GM12892 (cell line): ENCODE measurements at places on chromosomes 6 and 20.

DNA sequence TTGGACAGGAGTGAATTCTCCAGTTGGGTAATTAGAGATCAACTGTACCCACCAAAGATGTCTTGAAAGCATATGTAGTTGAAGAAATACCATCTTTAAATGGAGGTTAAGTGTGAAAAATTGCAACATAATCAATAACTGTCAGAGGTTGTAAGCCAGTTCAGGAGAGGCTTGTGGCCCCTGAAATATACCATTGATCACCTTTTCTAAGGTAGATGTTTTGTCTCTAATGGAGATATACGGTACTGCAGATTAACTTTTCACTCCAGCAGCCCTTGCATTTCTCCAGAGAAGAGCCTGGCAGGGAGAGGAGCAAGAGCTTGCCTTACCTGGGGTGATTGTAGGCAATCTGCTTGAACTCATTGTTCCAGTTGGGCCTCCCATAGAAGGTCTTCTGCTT, 48.8 kb downstream of the NOX3 start:
- DNase-seq, result no peak

DNA sequence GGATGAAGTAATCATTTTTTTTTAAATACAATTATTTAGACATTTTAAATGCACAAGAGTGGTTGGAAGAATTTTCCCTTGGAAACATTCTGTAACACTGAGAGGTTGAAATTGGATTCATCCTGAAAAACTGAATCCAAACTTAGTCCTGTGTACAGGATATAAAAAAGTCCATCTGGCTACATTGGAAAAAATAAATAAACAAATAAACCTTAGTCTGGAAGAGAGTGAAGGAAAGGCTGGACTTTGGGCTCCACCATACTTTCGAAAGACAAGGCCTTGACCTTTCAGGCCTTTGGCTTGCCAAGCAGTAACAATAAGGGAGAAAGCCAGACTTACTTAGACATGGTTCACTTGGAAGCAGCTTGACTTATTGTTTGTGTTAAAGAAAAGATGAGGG, 664.3 kb downstream of the TENT5A start:
- no peak for DNase-seq

DNA sequence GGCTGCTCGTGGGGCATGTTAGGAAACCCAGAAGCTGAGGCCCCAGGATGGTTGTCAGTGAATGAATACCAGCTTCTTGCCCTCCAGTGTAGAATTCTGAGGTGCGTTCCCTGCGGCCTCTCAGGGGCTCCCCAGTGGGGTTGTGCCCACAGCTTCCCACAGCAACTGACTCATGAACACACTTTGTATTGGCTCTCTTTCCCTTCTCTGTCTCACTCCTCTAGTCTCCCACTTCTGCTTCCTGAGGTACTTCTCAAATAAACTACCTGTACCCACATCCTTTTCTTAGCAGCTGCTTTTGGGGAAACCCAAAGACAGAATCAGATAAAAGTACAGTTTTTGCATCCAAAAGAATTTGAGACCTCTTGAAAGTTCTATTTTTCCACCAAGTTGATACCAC, 107.7 kb upstream of the JAG1 start:
- no peak for DNase-seq

GRCh38 chr6:1665214-1665613, 55.5 kb downstream of the FOXC1 start:
- DNase-seq, result no peak

DNA sequence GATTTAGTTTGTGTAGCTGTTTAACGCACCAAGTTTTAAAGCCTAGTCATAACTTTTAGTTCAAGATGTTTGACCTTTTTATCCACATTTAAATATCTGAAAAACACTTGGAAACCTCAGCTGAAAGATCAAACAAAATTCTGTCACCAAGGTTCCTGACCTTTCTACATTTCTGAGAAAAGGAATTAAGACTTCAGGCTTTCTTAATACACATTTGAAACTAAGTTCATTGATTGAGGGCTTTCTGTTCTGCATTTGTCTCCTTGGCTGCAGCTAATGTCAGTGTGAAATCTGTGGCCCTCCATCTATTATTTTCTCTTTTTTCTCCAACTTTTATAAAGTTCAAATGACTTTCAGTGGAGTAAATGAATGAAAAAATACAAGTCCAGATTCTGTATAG, 22.7 kb upstream of the FBXL4 start:
- DNase-seq, result no peak

DNA sequence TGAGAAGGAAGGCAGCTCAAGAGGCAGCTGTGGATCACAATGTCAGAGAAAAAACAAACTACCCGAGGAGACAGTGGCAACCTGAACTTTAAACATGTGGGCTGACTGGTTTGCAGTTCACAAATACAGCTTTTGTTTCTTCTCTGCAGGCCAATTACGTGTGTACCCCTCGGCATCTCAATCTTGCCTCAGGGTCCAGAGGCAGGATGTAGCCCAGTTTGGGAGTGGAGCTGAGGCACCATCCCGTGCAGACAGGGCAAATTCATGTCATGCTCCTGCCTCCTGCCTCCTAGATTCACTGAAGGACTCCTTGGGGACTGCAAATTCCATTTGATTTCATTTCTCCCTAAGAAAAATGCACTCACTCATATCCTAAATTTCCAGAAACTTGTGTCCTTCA, 94.2 kb upstream of the KCNK16 start:
- DNase-seq, result no peak

DNA sequence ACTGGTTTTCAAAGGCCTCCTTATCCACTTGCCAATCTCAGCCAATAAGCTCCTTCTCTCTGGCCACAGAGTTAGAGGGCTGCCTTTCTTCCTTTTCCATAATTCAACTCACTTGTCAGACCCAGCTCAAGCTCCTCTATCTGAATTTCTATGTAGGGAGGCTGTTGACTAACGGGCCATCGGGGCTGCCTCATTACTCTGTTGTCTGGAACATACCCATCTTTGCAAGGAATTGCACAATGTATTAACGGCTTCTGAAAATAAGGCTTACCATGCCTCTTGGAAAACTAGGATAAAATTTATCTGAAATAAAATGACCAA, 28.5 kb upstream of the KIF6 start:
- DNase-seq, result no peak

DNA sequence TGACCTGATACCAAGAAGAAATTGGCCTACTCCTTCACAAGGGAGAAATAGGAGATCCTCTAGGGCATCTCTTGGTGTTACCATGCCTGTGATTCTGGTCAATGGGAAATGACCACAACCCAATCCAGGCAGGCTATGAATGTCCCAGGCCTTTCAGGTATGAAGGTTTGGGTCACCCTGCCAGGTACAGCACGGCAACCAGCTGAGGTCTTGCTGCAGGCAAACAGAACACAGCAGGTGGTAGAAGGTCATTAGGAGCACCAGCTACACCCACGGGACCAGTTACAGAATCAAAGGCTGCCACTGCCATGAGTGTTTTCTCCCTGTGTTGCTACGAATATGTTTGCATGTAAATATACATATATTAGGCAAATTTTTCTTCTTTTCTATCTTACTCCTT, 202.3 kb downstream of the ERMARD start:
- DNase-seq, result no peak

GRCh38 chr20:4443016-4443415, 278.7 kb upstream of the PRND start:
- DNase-seq, result no peak

DNA sequence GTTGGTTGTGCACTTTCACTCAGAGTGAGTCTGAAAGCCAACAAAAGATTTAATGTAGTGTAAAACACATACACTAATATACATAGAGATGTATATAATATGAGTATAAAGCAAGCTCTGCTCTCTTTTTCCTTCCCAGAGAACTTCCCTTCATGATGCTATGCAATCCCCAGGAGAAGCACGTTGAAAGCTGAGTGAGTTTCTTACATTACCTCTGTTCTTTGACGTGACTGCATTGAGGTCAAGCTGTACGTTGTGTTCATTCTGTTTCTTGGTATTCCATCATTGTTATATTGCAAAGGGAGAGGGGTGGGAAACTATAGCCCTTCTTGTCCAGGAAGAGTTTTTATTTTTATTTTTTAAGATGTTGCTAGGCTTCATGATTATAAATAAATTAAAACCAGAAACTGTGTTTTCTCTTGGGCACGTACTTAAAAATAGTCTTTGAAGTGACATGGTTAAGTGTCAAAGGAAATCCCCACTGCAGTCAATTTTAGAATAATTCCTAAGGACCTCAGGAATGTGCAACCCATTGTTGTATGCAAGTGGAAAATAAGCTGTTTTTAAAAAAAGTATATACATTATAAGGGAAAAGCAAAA, 651.0 kb downstream of the CD109 start:
- DNase-seq, result no peak

DNA sequence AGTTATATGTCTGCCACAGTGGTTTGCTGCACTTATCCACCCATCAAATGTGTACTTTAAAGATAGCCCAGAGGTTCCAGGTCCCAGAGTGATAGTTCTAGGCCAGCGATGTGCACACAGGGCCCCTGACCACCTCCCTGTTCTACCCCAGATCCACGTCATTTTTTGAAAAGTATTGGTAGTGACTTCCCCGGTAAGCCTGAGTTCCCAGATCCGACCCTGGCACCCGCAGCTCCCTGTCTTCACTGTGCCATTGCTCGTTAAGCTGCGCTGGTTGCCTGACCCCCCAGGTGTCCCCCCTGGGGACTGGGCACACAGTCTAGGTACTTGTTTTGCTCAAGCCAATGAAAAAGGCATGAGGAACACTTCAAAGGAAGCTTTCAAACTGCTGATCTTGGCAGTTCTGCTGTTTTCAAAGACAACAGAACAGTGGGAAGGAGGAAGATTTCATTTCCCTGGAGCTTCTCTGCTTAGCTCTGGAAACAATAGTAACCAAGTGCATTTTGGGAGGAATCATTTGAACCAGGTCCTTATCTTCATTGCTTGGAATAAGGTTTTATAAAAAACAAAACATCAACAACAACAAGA, 116.3 kb upstream of the TAB2 start:
- DNase-seq, result no peak

- no peak for DNase-seq
Measured at GRCh38 chr6:121867095-121867494, 431.6 kb downstream of the GJA1 start.

GRCh38 chr20:36881331-36881730, 5.4 kb downstream of the TLDC2 start:
- no peak for DNase-seq

GRCh38 chr20:41357424-41358163, 9.0 kb downstream of the EMILIN3 start:
- DNase-seq, result no peak

GRCh38 chr6:40506954-40507353, 80.2 kb downstream of the LRFN2 start:
- no peak for DNase-seq

GRCh38 chr6:47647188-47647587, 51.2 kb upstream of the ADGRF4 start:
- DNase-seq, result no peak

GRCh38 chr6:138086573-138087196, 20.5 kb downstream of the PERP start:
- DNase-seq, result no peak

DNA sequence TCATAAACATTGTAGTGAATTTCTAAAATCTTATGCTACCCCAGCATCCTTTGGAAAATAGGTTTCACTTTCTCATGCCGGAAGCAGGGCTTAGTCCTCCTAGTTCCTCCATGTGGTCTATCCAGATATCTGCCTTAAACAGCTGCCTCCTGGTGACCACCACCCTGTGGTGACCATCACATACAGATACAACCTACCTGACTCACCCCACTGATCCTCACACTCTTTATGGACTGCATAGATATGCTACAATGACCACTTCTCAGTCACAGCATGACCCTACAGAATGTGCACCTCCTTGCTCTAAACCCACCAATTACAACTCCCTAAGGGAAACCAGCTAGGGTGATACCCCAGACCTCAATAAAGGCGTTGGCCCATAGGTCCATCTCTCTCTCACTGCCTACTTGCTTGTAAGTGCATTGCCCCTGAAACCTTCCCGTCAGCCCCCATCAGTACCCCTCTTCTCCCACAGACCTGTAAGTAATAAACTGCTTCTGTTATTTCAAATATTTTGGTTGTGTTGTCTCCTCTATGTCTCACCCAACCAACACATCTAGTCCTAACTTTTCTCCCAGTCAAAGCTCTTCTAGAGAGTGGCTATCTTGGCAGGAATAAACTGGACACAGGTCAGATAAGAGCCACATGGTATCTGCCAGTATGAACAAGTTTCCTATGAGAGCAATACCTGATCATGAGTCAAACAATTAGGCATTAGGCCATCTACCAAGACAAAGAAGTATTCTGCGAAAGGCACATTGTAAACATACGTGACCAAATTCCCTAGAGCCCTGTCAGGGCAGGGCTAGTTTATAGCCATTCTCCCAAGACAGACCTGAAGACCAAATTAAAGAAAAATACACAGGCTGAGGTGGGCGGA, 39.4 kb upstream of the PLEKHG1 start:
- no peak for DNase-seq

DNA sequence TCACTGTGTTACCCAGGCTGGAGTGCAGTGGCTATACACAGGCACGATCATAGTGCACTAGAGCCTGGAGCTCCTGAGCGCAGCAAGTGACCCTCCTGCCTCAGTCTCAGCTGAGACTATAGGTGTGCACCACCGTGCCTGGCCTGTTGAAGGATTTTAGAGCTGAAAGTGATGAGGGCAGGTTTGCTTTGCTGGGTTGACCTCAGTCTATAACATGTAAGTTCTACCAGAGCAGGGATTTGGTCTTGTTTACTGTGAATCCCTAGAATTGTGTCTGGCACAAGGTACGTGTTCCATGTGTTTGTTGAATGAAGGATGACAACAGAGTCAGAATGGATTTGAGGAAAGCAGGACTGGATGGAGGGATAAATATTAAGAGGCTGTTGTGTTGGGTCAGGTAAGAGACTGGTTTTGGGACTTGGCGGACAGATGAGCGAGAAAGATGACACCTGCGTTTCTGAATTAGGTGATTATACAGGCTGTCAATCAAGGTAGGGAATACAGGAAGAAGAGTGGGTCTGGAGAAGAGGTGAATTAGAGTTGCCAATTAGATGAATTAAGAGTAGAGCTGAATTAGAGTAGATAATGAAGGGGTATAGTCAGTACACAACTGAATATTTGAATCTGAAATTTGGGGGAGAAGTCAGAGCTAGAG, 6.5 kb downstream of the ASXL1 start:
- DNase-seq, result no peak

GRCh38 chr6:139166956-139167313, 32.1 kb downstream of the HECA start:
- DNase-seq, result no peak

DNA sequence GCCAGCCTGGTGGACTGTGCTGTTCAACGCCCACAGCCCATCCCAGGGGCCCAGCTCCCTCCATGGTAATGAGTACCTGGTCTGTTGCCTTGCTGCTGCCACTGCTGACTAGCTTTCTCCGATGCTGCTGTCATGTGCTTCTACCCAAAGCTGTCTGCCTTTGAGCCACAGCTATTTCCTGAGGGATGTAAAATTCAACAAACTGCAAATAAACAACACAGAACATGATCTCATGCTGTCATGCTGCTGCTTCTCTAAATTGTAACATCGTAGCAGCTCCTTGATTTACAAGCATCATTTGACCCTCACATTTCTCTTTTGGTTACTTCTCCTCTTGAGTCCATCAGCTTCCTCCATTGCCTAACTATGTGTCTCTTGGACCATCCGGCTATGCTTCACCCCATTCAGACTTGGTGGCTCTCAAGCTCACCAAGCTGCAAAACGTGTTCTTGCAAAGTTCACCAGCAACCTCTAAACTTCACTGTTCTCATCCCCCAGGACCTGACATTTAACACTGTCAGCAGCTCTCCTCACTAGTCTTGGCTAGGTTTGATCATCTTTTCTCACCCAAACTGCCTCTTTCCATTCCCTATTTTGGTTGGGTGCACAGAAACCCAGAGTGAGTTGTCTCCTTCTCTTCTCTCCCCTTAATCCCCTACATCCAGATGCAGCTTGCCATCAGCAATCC, 54.6 kb downstream of the FYN start:
- DNase-seq, result no peak
